ENCODE measurements at places on chromosomes 1 and 21. TPM values are rescaled to one million over a fixed set of nuclear protein-coding genes. Genes with fewer than 3 reads are reported as not detected.

DNA sequence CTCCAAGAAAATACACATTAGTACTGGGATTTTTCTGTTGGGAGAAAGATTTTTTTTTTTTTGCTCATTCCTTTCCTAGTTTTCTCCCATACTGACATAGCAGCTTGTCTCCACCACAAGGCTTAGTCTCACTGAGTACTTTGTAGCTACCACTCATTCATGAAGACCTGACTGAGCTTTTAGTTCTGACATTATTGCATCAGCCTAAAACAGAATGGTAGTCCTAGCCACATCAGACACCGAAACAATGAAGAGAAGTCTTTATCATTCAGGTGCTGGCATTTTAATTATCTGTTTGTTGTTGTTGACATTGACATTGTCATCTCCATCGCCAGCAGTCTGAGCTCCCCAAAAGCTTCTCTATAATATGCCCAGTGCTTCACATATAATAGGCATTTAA, 21.1 kb upstream of the C1orf21 start:
- no peak overlapping the region for H3K4me3 ChIP-seq
- no peak for DNase-seq
- no peaks in the 10 kb centered on the region for H3K27me3 ChIP-seq
- no peaks in the 10 kb centered on the region for H3K36me3 ChIP-seq

The PIK3R3 gene
- total RNA-seq, result 22.4 TPM

The TSPEAR gene
- not detected for total RNA-seq

The KRTAP23-1 gene
- not detected for total RNA-seq

Data from esophagus muscularis mucosa (tissue), 4 donors.